ENCODE measurements at places on chromosomes 3 and 15. TPM values are rescaled to one million over a fixed set of nuclear protein-coding genes. Genes with fewer than 3 reads are reported as not detected.
A peak's percentile ranks its signal among the peaks of the same experiment; 100 is the strongest.

DNA sequence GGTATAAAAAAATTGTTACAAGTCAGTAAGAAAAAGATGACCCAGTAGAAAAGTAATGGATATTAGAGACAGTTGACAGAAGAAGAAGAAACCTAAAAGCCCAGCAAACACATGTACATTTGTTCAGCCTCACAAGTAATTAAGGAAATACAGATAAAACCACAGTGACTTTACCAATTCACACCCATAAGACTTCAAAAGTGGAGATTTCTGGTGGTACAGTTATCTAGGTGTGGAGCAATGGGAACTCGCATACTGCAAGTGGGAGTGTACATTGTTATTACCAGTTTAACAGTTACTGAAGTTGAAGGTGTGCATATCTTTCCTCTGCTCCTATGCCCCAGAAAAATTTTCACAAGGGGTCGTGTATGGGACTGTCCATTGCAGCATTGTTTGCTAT is 18.1 kb upstream of the MAPKBP1 start:
- DNase-seq: no peak

GRCh38 chr3:184874709-184875644 is 63.0 kb downstream of the VPS8 start:
- DNase-seq: no peak

DNA sequence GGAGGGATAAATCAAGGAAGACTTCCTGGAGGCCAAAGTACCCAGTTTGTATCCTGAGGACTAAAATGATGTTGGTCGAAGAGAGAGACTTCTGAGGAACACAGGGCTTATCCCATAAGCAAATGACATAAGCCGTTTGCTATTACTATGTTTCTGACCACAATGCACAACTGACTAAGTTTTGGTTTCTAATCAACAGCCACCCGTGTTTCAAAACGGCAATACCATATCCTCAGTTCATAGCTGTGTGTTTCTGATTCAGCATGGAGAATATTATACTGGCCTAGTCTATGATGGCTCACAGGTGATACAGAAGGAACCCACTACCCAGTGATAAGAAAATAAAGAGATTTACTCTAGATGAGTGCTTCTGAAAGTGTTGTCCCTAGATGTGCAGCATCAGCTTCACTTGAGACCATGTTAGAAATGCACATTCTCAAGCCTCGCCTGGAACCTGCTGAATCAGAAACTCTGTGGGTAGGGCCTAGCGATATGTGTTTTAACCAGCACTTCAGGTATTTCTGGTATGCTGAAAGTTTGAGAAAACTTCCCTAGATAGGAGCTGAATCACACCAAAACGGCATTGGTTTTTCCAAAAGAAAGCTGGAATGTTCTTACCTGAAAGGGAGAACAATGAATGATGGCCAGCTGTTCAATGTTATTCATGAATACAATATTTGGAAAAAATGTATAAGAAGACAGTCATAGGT is 639.7 kb upstream of the NR2F2 start:
- DNase-seq: no peak

GRCh38 chr3:5717254-5717653 is 529.7 kb downstream of the EDEM1 start:
- no peak for DNase-seq

DNA sequence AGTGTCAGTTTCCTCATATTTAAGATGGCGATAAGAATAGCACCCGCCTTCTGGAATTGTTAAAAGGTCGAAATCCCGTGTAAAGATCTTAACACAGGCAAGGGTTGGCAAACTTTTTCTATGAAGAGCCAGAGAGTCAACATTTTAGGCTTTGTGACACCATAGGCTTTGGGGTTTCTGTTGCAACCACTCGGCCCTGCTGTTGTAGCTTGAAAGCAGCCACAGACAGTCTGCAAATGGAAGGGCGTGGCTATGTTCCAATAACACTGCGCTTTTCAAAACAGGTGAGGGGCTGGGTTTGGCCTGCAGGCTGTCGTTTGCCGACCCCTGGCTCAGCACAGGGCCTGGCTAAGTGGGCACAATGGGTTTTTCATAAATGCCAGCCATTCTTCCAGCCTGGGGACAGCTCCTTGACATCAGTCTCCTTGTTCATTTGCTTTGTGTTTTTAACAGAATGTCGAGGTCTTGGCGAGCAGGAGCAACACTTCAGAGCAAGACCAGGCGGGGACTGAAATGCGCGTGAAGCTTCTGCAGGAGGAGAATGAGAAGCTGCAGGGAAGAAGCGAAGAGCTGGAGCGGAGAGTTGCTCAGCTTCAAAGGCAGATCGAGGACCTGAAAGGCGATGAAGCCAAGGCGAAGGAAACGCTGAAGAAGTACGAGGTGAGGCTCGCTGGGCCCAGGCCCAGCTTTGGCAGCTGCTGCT is 75.2 kb upstream of the MYZAP start:
- DNase-seq: no peak

Gene AHSG
- total RNA-seq: 0.13 TPM

Gene TATDN2
- total RNA-seq: 27.0 TPM

DNA sequence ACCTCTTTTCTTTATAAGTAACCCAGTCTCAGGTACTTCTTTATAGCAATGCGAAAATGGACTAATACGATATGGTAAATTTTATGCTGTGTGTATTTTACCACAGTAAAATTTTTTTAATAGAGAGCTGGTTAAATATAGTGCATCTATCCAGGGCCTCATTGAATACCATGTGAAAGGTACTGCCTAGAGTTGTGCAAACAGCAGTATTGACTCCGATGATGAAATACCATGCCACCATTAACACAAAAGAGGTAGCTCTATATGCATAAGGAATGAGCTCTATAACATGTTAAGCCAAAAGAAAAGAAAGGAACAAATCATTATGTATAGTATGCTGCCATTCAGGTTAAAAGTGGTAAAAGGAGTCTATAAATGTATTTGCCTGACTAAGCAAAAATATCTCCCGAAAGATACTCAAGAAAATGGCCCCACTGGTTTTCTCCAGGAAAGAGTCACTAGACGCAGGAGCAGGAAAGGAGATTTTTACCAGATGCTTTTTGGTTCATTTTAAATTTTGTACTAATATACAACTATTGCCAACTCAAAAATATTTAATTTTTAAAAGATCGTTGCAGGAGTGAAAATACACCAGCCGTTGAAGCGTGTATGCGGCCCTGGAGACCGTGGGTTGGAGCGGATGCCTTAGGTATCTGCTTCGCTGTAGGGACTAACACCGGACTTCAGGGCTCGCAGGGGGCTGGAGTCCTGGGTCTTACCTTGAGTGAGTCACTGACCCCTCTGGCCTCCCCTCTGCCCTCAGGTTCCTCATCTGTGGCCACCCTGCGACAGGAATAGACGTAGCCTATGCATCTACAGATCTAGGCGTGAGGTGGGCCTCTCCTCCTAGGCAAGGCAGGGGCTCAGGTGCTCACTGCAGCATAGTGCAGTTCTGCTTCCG is 120.1 kb downstream of the CHSY1 start:
- DNase-seq: no peak

Gene CD80
- 0.21 TPM for total RNA-seq

- no peak for DNase-seq
These were observed 9.4 kb downstream of the FILIP1L start for GRCh38 chr3:100104817-100105413.

- no peak for DNase-seq
These were observed 400.0 kb downstream of the ROBO1 start for GRCh38 chr3:79367803-79368202.

DNA sequence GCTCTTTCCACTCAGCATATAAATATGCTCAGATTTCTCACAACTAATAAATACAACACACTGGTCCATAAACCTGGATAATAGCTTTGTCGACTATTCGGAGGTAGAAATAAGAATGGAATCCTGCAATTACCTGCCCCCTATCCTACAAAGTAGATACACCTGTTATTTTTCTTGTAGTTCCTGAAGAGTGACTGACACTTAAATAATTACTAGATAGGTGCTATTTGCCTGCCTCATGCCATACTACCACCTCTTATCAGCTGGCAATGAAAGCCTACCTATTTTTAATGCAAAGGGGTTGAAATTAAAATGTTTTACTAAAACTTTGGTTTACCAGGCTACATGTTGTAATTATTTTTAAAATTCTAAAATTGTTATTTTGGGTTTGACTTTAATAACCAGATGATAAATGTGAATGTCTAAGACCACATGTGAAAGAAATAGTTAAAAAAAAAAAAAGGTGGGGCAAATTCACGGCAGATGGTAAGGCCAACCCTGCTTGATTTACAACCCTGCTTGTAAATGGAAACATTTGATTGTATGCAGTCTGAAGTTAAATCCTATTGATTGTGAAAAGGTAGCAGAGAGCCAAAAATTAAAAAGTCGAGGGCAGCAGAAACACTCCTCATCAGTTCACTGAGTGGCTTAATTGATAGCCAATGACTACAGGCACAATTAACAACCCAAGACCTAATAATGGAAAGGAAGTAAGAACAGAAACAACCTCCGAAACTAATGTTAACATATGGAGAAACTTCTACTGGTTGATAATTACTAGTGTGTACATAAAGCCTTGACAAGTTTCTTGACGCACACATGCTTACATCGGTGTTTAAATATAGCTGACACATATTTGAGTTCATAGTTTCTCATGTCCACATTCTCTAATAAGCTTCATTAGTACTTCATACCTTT is 8.9 kb downstream of the PEAK1 start:
- DNase-seq: no peak

- DNase-seq: no peak
These were observed 86.7 kb downstream of the TBC1D5 start for GRCh38 chr3:17655743-17656142.

DNA sequence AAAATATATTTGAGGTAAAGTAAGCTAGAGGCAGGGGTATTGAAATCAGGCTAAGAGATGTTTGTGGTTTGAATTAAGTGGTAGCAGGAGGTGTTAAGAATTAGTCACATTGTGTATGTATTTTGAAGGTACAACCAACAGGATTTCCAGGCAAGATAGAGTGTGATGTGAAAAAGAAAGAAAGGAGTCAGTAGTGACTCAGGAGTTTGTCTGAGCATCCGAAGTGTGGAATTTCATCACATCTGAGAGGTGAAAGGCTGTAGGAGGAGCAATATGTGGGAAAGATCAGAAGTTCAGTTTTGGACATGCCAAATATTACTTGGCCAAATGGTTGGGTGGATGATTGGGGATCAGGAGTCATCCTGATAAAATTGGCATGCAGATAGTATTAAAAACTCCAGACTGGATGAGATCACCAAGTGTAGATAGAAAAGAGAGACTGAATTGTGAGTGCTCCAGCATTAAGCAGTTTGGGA is 32.1 kb upstream of the EBLN2 start:
- DNase-seq: no peak

GRCh38 chr3:182567700-182568099 is 225.6 kb upstream of the ATP11B start:
- DNase-seq: no peak

Gene CASR
- not detected for total RNA-seq

DNA sequence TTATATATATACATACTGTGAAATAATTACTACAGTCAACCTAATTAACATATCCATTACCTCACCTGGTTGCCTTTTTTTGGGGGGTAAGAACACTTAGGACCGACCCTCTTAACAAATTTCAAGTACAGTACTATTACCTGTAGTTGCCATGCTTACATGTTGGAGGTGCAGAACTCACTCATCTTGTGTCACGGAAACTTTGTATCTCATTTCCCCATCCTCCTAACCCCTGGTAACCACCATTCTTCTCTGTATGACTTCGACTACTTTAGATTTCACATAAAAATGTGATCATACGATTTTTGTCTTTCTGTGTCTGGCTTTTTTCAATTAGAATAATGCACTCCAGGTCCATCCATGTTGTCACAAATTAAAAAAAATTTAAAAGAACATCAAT is 55.5 kb upstream of the MELTF start:
- DNase-seq: no peak

Gene COL6A5
- total RNA-seq: not detected

Gene RPUSD3
- 36.3 TPM for total RNA-seq

Gene NR1I2
- 0.09 TPM for total RNA-seq

- no peak for DNase-seq
These were observed 403.2 kb downstream of the ZBTB20 start for GRCh38 chr3:114743746-114744485.

DNA sequence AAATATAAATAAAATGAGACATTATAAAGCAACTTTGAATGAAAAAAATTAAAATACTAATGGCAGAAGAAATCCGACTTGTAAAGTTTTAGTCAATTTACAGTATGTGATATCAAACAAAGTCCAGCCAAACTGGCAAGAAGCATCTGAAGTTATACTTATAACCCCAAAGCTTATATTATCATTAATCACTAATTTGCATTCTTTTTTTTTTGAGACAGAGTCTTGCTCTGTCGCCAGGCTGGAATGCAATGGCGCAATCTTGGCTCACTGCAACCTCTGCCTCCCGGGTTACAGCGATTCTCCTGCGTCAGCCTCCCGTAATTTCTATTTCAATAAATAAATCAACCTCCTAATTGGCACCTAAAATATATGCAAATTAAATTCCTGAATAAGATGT is 80.1 kb downstream of the AQR start:
- DNase-seq: no peak

DNA sequence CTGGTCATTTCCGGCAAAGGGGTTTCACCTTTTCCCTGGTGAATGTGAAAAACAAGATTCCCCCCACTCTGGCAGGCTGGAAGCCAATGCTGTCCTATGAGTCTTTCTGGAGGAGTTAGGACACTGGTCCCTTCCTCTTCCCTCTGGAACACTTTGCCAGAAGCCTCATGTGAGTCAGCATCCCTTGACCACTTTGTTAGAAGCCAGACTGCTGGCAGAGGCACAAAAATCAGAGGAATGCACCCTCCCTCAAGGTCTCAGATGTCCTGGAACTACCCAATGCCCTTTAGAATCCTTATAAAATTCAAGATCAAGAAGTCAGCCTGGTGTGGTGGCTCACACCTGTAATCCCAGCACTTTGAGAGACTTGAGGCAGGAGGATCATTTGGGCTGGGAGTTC is 26.6 kb downstream of the ITGB5 start:
- peak; percentile 83 for DNase-seq

DNA sequence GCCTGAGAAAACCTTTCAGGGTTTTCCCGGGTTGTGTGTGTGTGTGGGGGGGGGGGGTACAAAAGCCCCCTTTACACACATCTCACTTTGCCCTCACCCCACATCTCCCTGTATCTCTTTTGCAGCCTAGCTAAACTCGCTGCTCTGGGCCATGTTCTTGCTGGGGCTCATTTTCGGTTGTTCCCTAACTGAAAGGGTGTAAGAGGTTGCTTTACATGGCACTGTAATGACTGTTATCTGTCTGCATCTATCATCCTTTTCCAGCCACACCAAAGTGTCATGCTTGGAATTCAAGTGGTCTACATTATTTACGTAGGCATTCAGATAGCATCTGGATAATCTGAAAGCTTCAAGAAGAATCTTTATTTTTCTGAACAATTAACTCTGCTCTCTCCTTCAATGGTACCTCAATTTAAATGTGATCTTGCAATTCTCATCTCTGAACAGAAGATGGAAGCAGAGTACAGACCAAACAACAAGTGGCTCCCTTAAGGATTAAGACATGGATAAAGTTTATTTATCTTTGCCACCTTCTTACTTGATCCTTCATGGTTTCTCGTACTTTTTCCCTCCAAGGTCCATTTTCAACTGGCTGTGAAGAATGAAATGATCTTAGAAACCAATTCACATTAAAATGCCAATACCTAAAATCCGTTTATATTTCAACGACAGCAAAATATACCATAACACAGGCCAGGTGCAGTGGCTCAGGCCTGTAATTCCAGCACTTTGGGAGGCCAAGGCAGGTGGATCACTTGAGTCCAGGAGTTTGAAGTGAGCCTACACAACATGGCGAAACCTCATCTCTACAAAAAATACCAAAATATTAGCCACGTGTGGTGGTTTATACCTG is 34.9 kb downstream of the DCLK3 start:
- no peak for DNase-seq

GRCh38 chr15:100928632-100929280 is 9.6 kb downstream of the LRRK1 start:
- no peak for DNase-seq

GRCh38 chr3:119647843-119648575 is 12.4 kb downstream of the POPDC2 start:
- no peak for DNase-seq

Gene KBTBD13
- total RNA-seq: 2.6 TPM

Data from left cardiac atrium (tissue), 4 donors.